ENCODE measurements at places on chromosomes 1 and 21.

DNA sequence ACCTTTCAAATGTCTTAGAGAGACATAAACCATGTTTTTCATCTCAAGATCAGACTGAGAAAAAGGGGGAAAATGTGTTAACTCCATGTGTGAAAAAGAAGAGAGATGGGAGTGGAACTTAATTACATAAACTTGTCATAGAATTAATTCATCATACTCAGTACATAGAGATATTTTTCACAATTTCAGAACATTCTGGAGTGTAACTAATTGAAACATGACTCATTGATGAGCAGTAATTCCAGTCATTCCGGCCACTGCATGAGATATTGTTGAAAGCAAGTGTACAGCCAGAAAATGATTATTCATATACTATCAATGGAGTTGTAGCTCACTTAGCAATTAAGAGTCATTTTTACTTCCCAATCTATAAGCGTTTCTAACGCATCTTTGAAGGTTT lies 739.3 kb downstream of the LTN1 start:
- peak; percentile 47 for DNase-seq

GRCh38 chr1:166053395-166053794 lies 113.4 kb downstream of the FAM78B start:
- DNase-seq: no peak

GRCh38 chr1:87880098-87880760 lies 551.5 kb downstream of the LMO4 start:
- no peak for DNase-seq

GRCh38 chr1:39847940-39848339 lies 35.4 kb downstream of the TRIT1 start:
- no peak for DNase-seq

DNA sequence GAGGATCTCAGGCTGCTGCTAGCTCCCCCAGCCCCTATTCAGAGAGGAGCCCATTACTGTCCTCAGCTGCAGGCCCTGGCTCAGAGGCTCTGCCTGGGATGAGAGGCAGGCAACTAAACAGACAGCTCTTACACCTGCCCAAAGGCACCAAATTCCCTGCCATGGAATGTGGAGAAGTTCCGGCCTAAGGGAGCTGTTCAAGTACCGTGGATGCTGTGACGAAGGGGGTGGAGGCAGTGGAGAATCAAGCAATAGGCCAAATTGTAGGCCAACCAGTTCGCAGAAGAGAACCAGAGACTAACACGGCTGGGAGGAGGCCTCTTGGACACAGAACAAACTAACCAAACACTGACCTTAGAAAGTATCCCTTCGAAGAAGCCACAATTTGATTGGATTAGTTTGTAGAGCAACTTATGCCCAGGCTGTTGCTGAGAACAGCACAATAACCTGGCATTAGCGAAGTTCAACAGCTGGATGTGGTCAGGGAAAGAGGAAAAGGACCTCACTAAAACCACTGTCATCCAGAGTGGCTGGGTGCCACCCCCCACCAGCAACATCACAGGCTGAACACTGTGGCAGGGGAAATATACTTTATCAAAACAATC lies 3.6 kb downstream of the C1orf174 start:
- no peak for DNase-seq

- DNase-seq: no peak
Measured at GRCh38 chr1:84849357-84849975, 43.5 kb downstream of the LPAR3 start.

GRCh38 chr1:246587606-246588005 lies 21.4 kb downstream of the CNST start:
- DNase-seq: no peak

Measured in kidney glomerular epithelial cell (primary cell).